ENCODE measurements at places on chromosomes 3 and 15. TPM values are rescaled to one million over a fixed set of nuclear protein-coding genes. Genes with fewer than 3 reads are reported as not detected.

UPK1B gene
- total RNA-seq, result 6.7 TPM

NUP210 gene
- total RNA-seq, result 14.7 TPM

KIAA1143 gene
- 31.5 TPM for total RNA-seq

HIGD2B gene
- total RNA-seq, result not detected

GRCh38 chr3:61439122-61439458 is 122.3 kb upstream of the PTPRG start:
- no peaks in the 10 kb centered on the region for H3K4me1 ChIP-seq
- no peaks in the 10 kb centered on the region for H3K27me3 ChIP-seq
- H3K36me3 ChIP-seq, result no peaks in the 10 kb centered on the region

- H3K36me3 ChIP-seq, result no peaks in the 10 kb centered on the region
- no peak for DNase-seq
- H3K4me3 ChIP-seq, result peak overlapping the region; percentile 67
- no peaks in the 10 kb centered on the region for H3K27me3 ChIP-seq
Observed at GRCh38 chr15:68230157-68231100, 901 bp upstream of the CLN6 start.

- H3K4me1 ChIP-seq, result no peaks in the 10 kb centered on the region
- H3K4me3 ChIP-seq, result no peak overlapping the region
- no peak overlapping the region for H3K27ac ChIP-seq
- no peaks in the 10 kb centered on the region for H3K27me3 ChIP-seq
- H3K36me3 ChIP-seq, result no peaks in the 10 kb centered on the region
Observed at GRCh38 chr15:33910741-33911140, 57.6 kb upstream of the CHRM5 start.

- DNase-seq, result no peak
- no peaks in the 10 kb centered on the region for H3K4me1 ChIP-seq
- H3K27ac ChIP-seq, result no peak overlapping the region
- H3K4me3 ChIP-seq, result no peak overlapping the region
- H3K27me3 ChIP-seq, result no peaks in the 10 kb centered on the region
Observed at GRCh38 chr3:61181874-61182273, 69.4 kb downstream of the FHIT start.

GRCh38 chr3:49171119-49171774 is at the start of gene KLHDC8B:
Gene KLHDC8B, plus strand, starts transcription at chr3:49171598. Its CDS starts 1,172 bp downstream, at chr3:49172770.
- H3K27me3 ChIP-seq, result no peaks in the 10 kb centered on the region
- peak within 1 kb of the TSS; percentile 81 for H3K4me3 ChIP-seq
- peak within 1 kb of the TSS; percentile 82 for H3K27ac ChIP-seq
- H3K4me1 ChIP-seq, result peaks cover 8% of the 10 kb centered on the region

DNA sequence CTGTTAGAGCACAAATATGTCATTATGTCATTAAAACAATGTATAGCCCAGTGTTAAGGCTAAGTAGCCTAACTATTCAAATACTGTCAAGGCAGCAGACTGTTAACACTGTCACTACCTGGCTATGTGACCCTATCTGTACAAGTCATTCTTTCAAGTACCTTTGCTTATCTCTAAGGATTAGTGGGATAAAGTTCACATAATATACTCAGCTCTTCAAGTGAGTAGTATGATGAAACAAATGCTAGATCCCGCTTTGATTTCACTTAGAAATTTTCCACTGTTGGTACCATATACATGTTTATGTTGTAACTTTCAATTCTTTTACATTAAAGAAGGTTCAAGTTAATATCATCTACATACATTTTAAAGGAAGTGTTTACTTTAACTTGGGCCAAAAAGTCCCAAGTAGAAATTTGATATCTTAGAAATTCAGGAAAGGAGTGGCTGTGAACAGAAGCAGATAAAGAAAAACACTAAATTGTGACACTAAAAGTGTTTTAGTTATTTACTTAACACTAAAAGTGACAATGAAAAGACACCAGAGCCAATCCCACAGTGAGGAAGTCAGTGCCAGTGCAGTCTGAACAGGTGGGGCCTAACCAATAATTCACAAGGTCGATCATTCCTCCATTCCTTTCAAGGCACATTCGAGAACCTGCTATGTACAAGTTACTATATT is 4.8 kb upstream of the RFX7 start:
- no peak for DNase-seq
- no peaks in the 10 kb centered on the region for H3K27me3 ChIP-seq
- no peaks in the 10 kb centered on the region for H3K36me3 ChIP-seq
- H3K4me1 ChIP-seq, result no peaks in the 10 kb centered on the region
- no peak overlapping the region for H3K27ac ChIP-seq
- H3K4me3 ChIP-seq, result no peak overlapping the region

GRCh38 chr15:82532991-82533481 is 7.2 kb downstream of the RPS17 start:
- H3K4me3 ChIP-seq, result no peak overlapping the region
- no peak for DNase-seq
- H3K27ac ChIP-seq, result no peak overlapping the region
- no peaks in the 10 kb centered on the region for H3K27me3 ChIP-seq
- no peaks in the 10 kb centered on the region for H3K36me3 ChIP-seq

DNA sequence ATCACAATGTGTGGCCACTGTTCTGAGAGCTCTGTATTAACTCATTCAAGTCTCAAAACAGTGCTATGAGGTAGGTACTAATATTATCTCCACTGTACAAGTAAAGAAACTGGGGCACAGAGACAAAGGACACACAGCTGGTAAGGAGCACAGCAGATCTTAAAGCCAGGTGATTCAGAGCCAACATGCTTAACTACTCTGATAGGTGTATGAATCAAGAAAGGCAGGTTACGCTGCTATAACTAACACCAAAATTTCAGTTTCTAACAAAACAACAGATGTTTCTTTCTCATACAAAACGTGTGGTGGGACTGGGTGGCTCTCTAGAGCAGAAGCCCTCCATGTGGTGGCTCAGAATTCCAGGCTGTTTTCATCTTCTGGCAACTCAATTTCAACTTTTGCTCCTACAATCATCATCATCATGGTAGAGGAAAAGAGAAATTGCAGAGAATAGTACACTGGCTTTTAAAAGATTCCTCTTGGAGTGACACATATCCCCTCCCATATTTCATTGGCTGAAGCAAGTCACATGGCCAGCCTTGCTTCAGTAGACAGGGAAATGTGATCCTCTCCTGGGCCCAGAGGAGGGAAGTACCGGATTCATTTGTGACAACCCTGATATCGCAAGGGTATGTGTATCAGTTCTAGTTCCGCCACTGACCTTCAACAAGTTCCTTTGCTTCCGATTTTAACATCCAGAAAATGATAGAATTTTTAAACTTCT is 126.2 kb upstream of the PTX3 start:
- H3K4me1 ChIP-seq, result no peaks in the 10 kb centered on the region
- no peak for DNase-seq
- no peak overlapping the region for H3K27ac ChIP-seq
- H3K27me3 ChIP-seq, result no peaks in the 10 kb centered on the region

- H3K4me3 ChIP-seq, result no peak overlapping the region
- peak; percentile 5 for DNase-seq
- no peak overlapping the region for H3K27ac ChIP-seq
- no peaks in the 10 kb centered on the region for H3K27me3 ChIP-seq
- H3K36me3 ChIP-seq, result no peaks in the 10 kb centered on the region
- H3K4me1 ChIP-seq, result no peaks in the 10 kb centered on the region
Observed at GRCh38 chr3:46479021-46479420, 14.3 kb upstream of the LTF start.

GRCh38 chr3:31093606-31094005 is 199.1 kb upstream of the GADL1 start:
- H3K36me3 ChIP-seq, result no peaks in the 10 kb centered on the region
- H3K4me1 ChIP-seq, result no peaks in the 10 kb centered on the region
- no peak for DNase-seq
- no peak overlapping the region for H3K4me3 ChIP-seq

DNA sequence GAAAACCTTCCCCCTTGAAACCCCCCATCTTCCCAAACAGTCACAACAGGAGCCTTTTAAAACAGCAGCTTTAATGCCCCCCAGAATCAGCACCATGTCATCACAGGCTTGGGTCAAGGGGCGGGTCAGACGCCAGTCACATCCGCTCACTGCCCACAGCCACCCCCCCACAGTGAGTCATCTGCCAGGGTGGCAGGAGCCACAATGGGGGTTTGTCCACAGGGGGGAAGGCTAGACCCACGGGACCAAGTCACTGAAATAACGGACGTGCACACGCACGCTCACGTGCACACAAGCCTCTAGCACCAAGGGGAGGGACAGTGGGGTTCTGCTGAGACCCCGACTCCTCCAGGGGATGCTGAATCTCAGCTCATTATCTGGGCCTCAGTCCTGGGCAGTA is 441 bp upstream of the UCN2 start:
- no peaks in the 10 kb centered on the region for H3K27me3 ChIP-seq
- no peaks in the 10 kb centered on the region for H3K4me1 ChIP-seq
- no peaks in the 10 kb centered on the region for H3K36me3 ChIP-seq

DNA sequence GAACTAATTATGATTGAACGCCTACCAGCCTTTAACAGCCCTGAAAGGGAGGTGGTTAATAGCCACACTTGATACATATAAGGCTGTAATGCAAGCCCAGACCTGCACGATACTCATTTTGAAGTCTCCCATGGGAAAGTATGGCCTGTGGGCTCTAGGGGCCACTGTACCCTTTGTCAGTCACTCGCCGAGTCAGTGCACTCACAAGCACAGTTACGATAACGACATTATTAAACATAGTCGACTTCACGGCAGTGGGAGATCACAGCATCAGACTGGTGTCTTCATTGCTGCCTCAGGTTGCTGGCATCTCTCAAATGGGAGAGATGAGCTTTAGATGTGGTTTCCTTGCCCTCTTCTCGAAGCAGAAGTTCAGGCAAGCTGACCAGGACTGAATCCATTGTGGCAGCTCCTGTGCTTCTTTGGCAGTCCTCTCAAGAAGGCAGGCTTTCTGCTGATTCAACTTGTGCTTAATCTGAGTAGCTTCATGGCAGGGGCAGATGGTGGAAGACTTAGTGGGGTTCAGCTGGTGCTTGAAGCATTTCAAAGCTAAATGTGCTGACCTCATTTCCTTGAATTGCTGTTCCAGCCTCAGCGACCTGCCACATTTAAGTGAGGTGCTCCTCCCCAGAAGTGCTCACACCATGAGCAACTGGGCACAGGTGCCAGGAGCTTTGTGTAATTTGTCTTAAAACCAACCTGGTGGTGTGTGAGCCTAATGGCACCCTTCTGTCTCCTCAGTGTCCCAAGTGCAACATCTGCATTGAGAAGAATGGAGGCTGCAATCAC is 15.8 kb upstream of the P4HTM start:
- H3K4me1 ChIP-seq, result no peaks in the 10 kb centered on the region
- peaks cover 5% of the 10 kb centered on the region for H3K36me3 ChIP-seq
- no peaks in the 10 kb centered on the region for H3K27me3 ChIP-seq

DNA sequence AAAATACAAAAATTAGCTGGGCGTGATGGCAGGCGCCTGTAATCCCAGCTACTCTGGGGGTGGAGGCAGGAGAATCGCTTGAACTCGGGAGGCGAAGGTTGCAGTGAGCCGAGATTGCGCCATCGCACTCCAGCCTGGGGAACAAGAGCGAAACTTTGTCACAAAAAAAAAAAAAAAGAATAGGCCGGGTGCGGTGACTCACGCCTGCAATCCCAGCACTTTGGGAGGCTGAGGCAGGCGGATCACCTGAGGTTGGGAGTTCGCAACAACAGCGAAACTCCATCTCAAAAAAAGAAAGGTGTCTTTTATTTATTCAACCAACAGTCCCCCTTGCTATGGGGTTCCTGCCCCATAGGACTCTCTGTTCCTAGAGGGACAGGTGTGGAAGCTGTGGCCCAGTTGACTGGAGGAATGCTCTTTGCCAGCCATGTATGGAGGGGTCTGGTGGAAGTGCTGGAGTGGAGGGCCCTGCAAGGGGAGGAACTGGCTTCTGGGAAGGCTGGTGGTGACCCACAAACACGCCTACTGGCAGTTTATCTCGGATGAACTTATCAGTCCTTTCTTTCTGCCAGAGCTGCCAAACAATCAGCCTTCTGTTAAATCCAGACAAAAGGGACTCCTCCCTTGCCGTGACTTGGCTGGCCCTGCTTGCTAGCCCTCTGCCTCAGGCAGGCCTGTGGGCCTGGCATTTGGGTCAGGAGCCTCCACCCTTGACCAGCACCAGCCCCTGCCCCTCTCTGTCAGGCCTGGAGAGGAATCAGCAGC is 4.6 kb upstream of the DAG1 start:
- no peaks in the 10 kb centered on the region for H3K27me3 ChIP-seq
- no peak for DNase-seq
- H3K36me3 ChIP-seq, result no peaks in the 10 kb centered on the region
- H3K4me3 ChIP-seq, result no peak overlapping the region

GRCh38 chr3:46183330-46183729 is 24.8 kb downstream of the CCR1 start:
- no peak for DNase-seq
- no peak overlapping the region for H3K4me3 ChIP-seq
- no peaks in the 10 kb centered on the region for H3K36me3 ChIP-seq
- no peaks in the 10 kb centered on the region for H3K4me1 ChIP-seq
- H3K27ac ChIP-seq, result no peak overlapping the region

GRCh38 chr15:83078712-83079111 is 11.7 kb upstream of the BTBD1 start:
- H3K36me3 ChIP-seq, result no peaks in the 10 kb centered on the region
- H3K4me3 ChIP-seq, result no peak overlapping the region
- H3K27ac ChIP-seq, result no peak overlapping the region
- DNase-seq, result no peak

GRCh38 chr15:73573572-73573971 is 59.6 kb downstream of the NPTN start:
- no peak for DNase-seq
- no peaks in the 10 kb centered on the region for H3K36me3 ChIP-seq
- no peak overlapping the region for H3K4me3 ChIP-seq
- no peaks in the 10 kb centered on the region for H3K27me3 ChIP-seq
- H3K4me1 ChIP-seq, result no peaks in the 10 kb centered on the region
- no peak overlapping the region for H3K27ac ChIP-seq

DNA sequence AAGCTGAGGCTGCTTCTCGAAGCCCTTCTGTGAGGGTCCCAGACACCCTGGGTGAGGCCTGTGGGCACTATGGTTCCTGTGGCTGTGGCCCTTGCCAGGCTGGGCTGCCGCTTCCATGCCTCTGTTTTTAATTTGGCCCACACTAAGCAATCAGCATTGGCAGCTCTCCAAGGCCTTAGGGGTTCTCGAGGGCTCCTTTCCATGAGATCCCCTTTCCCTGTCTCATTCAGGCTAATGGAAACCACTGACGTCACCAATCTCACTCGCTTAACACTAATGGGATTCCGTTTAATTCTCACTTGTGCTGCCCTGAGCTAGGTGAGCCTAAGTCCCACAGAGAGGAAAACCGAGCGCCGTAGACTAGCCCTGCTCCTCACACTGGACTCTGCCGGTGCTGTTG is 60.2 kb upstream of the RAB6B start:
- no peak overlapping the region for H3K4me3 ChIP-seq
- H3K27me3 ChIP-seq, result no peaks in the 10 kb centered on the region
- no peaks in the 10 kb centered on the region for H3K36me3 ChIP-seq
- H3K4me1 ChIP-seq, result no peaks in the 10 kb centered on the region
- DNase-seq, result no peak

All from breast epithelium (tissue), 4 donors.